ENCODE measurements at places on chromosomes 5 and 9. TPM values are rescaled to one million over a fixed set of nuclear protein-coding genes. Genes with fewer than 3 reads are reported as not detected.

The DIPK1B gene
- total RNA-seq: 0.82 TPM

The PCDHB9 gene
- total RNA-seq: 0.53 TPM

The BSPRY gene
- total RNA-seq: 34.2 TPM

The BNC2 gene
- 2.1 TPM for total RNA-seq

The DNAH5 gene
- 0.11 TPM for total RNA-seq

DNA sequence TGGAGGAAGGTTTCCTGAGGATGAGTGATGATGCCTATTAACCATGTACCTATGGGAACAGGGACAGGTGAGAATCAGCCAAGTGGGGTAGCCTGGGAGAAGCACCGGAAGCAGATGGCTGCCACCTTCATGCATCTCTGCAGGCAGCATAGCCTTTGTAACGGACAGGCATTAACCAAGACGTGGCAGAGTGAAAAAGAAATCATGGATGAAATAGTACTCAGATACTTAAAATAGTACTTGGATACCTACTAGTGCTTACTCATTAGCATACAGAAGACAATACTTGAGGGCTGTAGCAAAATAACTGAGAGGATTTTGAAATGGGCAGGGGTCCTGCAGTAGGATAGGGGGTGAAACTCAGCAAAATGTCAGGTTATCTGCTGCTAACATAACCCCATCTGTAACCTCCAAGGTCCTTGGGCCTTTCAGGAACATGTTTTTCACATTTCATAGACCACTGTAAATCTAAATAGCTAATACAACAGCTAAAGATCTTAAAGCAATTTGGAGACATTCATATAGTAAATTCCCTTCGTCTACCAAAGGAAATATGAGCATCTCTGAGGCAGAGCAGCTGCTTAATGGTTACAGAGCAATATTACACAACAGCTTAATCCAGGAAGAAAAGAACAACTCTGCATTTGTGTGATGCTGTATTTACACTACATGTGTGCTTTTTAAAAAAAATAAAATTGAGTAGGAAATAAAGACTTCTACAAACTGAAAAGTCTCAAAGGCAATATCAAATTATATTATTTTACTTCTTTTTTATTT is 154.3 kb downstream of the NFIB start:
- no peaks in the 10 kb centered on the region for H3K4me1 ChIP-seq
- no peak for DNase-seq
- H3K27ac ChIP-seq: no peak overlapping the region

GRCh38 chr5:44885903-44886302 is 77.2 kb downstream of the MRPS30 start:
- H3K4me3 ChIP-seq: no peak overlapping the region
- no peak overlapping the region for H3K27ac ChIP-seq
- no peaks in the 10 kb centered on the region for H3K4me1 ChIP-seq
- H3K27me3 ChIP-seq: no peaks in the 10 kb centered on the region
- H3K36me3 ChIP-seq: no peaks in the 10 kb centered on the region

- H3K4me3 ChIP-seq: no peak overlapping the region
- H3K36me3 ChIP-seq: no peaks in the 10 kb centered on the region
- H3K4me1 ChIP-seq: no peaks in the 10 kb centered on the region
Observed at GRCh38 chr9:19471737-19472648, 63.2 kb downstream of the ACER2 start.

- no peaks in the 10 kb centered on the region for H3K27me3 ChIP-seq
- no peak overlapping the region for H3K4me3 ChIP-seq
- no peak overlapping the region for H3K27ac ChIP-seq
- no peak for DNase-seq
- no peaks in the 10 kb centered on the region for H3K4me1 ChIP-seq
Observed at GRCh38 chr9:14958989-14959388, 48.8 kb upstream of the FREM1 start.

DNA sequence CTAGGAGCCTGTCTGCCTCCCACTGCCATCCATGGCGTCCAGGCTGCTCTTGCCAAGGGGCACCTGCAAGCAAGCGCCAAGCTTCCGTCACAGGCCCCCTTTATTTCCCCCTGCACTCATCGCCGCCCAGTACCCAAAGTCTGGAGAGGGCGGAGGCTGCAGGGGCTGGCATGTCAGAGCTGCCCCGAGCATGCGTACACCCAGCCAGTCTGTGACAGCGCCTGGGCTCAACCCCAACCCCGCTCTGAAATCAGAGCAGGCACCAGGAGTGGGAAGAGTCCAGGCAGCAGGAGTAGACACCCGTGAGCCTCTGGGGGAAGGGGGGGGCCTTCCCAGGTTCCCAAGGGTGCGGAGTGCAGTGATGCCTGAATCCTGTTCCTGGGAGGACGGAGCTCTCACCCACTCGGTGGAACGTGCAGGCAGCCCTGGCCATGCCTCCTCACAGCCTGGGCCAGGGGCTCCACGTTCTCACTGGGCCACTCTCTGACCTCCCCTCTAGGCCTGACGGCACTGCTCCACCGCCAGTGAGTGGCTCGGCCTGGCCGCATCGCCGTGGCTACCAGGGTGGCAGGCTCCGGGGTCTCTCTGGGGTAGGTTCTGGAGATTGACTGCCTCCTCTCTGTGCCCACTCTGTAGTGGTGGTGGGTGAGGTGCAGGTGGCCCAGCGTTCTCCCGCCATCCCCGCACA is 469.0 kb downstream of the CDH9 start:
- H3K4me1 ChIP-seq: no peaks in the 10 kb centered on the region
- H3K4me3 ChIP-seq: no peak overlapping the region
- H3K27ac ChIP-seq: no peak overlapping the region
- DNase-seq: no peak

- no peak overlapping the region for H3K27ac ChIP-seq
- peak; percentile 15 for DNase-seq
- no peaks in the 10 kb centered on the region for H3K36me3 ChIP-seq
- no peak overlapping the region for H3K4me3 ChIP-seq
- peaks cover 8% of the 10 kb centered on the region for H3K4me1 ChIP-seq
- no peaks in the 10 kb centered on the region for H3K27me3 ChIP-seq
Observed at GRCh38 chr9:136086213-136086881, 8.7 kb downstream of the NACC2 start.

- H3K36me3 ChIP-seq: no peaks in the 10 kb centered on the region
- no peak overlapping the region for H3K27ac ChIP-seq
- H3K4me1 ChIP-seq: no peaks in the 10 kb centered on the region
Observed at GRCh38 chr5:124504081-124504916, 242.1 kb downstream of the ZNF608 start.

Data from colonic mucosa (tissue), 4 donors.